Posterior vena cava (tissue), 2 donors: ENCODE measurements at places on chromosomes 3 and 15.

DNA sequence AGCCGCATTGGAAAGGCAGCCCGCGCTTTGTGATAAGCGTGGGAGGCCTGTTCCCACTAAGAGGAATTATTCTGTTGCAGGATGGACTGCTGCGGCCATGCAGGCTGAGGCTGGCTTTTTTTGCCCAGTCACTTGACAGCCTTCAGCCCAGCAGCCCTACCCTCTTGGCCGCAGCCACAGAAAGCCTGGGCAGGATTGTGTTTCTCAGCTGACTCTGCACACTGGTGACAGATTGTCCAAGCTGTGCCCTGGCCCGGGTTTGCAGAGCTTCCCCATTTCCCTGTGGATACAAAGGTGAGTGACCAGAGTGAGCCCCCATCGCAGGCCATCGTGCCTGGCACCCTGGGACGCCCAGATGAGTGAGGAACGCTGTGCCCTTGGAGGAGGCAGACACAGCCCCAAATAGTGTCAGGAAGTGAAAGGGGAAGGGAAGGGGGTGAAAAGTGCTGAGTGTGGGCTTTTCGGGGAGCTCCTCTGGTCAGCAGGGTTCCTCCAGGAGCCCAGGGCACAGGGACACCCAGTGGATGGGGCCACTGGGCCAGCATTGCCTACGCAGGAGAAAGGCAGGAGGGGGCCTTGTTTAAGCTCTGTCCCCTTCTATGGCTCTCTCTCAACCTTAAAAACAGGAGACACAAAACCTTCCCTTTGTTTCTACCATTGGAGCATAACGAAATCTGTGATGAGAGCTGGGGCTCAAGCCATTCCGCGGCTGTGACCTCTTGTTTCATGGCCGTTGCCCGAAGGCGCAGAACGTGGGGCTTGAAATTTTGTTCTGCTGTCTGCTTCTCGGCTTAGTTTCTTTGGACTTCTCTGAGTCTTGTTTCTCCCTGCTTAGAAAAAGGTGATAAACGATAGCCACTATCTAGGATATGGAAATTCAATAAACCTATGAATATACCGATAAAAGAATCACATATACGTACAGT, 91.5 kb upstream of the MEF2A start:
- no peak for DNase-seq

GRCh38 chr3:32994045-32994444, 42.6 kb downstream of the CCR4 start:
- no peak for DNase-seq

DNA sequence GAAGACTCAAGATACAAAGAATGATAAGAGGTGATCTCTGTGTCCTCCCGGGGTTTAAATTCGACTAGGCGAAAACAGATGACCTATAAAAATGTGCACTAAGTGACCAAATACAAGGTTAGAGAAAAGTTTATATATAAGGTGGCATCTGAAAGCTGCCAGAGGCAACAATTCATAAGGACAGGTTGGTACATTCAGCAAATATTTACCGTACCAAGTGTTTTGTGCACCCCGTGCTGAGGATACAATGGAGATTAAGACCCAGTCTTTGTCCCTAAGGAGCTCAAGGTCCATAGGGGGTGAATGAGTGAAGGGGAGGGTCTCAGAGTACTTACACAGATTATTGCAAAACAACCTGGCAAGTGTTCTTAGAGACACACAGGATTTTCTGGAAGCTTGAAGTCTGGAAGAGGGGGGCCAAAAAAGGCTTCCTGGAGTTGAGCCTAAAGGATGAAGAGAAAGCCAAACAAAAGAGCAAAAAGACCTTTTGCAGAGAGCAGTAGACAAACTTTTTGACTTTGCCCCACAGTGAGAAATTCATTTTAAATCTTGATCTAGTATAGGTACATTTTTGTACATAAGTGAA, 71.4 kb upstream of the LRIG1 start:
- DNase-seq = no peak

GRCh38 chr3:100107221-100107814, 7.0 kb downstream of the FILIP1L start:
- no peak for DNase-seq

- DNase-seq = no peak
Measured at GRCh38 chr15:78492872-78493271, 14.5 kb upstream of the HYKK start.

DNA sequence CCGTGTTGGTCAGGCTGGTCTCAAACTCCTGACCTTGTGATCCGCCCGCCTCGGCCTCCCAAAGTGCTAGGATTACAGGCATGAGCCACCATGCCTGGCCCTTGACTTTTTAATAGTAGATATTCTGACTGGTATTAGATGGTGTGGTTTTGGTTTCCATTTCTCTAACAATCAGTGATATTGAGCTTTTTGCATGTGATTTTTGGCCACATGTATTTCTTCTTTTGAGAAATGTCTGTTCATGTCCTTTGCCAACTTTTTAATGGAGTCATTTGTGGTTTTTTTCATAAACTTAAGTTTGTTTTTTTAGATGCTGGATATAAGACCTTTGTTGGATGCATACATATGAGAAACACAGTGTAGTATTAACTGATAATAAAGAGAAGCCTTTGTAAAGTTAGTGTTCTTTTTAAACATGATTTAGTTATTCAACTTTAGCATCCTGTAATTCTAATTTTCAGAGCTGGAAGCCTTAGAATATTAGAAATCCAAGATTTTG, 280.8 kb downstream of the RBMS3 start:
- no peak for DNase-seq
